NCI-H82 (cell line): ENCODE measurements at places on chromosomes 3 and 15.

DNA sequence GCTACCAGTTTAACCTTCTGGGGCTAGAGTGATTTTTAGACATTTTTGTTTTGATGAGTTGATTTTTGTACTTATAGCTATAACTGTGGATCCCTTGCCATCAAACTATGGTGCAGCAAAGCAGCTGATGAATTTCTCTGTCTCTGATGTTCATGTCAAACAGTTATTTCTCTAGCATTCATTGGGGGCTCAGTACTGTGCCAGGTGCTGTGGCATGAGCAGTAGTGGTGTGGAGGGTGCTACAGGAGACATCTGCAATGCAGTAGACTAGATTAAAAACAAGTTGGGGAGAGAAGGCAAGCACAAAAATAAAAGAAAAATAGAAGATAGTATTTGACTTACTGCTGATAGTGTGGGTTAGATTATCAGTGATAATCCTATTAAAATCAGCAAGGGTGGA lies 95.3 kb downstream of the AKAP13 start:
- no peak for DNase-seq

DNA sequence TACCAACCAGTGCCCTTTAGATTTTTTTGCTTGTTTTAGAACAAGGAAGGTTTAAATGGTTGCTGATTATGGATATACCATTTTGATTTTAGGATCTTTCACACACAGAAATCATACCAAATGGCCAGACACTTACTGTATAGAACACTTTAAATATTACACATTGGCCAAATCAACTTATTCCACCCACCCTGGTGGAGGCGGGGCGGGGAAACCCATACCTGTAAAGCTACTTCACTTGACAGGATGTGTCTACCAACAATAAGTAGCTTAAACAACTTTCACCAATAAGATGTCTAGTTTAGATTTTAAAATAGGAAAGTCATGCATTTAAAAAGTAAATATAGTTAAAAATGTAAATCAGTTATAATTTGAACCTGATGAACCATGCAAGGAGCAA lies 17.0 kb upstream of the SFMBT1 start:
- DNase-seq: no peak

- DNase-seq: no peak
Measured at GRCh38 chr3:96200897-96201296, 613.5 kb upstream of the EPHA6 start.

DNA sequence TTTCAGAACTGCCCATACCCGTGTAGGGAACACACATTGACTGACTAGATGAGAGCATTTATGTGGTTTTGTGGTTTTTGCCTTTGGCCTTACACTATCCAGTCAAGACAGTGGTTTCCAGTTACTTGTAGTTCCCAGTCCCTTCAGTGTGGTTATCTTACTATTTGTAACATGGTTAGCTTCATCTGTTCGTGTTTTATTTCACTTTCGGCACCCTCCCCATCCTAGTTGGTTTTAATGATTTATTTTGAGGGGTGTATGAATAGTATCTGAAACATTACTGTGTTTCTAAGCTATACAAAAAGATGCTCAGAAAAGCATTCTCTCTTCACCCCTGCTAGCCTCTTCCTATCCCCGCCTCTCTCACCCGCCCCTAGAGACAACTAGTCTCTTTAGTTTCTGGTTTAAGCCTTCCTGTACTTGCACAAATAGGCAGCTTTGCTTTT lies 14.1 kb downstream of the LYSMD4 start:
- DNase-seq: no peak

DNA sequence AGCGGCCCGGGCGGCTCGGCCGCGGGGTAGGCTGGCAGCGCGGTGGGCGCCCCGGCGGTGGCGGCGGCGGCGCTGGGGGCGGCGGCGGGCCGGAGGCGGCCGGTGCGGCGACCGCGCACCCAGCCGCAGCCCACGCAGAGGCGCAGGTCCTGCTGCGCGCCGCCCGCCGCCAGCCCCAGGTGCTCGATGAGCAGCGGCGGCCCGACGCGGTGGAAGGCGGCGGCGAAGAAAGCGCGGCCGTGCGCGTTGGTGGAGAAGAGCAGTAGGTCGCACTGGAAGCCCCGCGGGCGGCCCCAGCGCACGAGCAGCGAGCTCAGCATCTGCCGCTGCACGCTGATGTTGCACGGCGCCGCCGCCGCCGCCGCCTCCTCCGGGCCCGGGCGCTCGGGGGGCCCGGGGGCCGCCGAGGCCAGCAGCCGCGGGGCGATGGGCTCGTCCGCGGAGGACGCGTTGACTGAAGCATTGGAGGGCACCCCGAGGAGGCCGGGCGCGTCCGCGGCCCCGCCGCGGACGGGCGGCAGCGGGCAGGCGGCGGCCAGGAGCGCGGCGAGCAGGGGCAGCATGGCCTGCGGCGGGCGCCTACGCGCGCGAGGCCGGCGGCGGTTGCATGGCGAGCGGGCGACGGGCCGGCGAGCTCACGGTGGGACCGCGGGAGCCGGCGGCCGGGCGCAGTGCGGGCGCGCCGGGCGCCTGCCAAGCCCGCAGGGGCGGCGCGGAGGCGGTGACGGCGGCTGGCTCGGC lies 452 bp downstream of the TMEM158 start:
- DNase-seq: peak; percentile 54

DNA sequence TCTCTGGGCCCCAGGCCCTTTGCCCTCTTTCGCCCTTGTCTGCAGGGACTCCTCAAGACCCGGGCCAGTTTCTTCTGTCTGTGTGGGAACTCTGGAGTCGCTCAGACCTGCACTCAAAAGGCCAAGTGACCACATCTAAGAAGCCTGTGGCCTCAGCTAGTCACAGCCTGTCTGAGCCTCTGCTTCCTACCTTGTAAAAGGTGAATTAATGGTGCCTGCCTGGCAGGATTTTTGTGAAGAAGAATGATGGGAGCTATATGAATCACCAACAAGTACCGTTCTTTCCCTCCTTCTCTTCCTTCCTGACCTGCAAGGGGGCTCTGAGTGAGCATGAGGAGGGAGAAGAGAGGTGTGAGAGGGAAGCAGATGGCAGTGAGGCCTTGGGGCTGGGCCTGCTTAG lies 7.5 kb downstream of the PLIN1 start:
- DNase-seq: no peak
